ENCODE measurements at places on chromosomes 6 and 20.

DNA sequence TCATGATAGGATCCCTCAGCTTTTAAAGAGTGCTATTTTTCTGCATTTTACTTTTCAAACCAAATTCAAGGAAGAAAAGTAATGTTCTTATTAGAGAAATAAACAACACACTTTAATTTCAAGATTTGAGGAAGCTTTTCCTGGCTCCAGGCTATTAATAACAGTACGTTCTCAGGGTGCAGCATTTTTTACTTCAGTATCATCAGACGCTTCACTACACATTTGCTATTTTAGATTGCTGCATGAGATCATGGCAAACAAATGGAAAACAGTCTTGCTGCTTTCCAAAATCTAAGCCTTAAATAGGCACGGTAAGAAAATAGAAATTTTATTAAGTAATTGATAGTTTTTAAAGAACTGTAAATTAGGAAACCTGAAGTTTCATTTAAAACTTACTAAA, 253.6 kb upstream of the EXOC2 start:
- DNase-seq, result no peak

- no peak for DNase-seq
Measured at GRCh38 chr6:156601152-156602065, 175.8 kb upstream of the ARID1B start.

- DNase-seq, result no peak
Measured at GRCh38 chr20:63536997-63537524, at the start of gene PTK6. PTK6 (minus strand) TSS chr20:63537376; CDS start chr20:63537314, 62 bp downstream.

DNA sequence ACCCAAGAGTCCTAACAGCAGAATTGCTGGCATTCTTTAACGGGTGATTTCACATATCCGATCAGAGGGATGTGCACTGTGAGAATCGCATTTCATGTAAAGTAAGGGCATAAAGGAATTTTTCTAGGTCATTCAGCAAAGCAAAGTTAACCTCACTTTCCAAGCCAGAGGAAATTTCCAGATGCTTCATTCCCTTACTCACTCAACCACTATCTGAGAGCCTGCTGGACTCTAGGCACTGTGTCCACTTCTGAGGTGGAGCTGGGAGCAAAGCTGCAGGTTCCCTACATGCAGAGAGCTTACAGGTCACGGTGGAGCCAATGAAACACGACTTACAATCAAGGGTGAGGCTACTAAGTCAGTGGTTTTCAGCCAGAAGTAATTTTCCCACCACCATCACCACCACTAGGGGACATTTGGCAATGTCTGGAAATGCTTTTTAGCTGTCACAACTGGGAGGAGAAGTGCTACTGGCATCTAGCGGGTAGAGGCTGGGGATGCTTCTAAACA, 34.5 kb upstream of the TSHZ2 start:
- DNase-seq, result no peak

DNA sequence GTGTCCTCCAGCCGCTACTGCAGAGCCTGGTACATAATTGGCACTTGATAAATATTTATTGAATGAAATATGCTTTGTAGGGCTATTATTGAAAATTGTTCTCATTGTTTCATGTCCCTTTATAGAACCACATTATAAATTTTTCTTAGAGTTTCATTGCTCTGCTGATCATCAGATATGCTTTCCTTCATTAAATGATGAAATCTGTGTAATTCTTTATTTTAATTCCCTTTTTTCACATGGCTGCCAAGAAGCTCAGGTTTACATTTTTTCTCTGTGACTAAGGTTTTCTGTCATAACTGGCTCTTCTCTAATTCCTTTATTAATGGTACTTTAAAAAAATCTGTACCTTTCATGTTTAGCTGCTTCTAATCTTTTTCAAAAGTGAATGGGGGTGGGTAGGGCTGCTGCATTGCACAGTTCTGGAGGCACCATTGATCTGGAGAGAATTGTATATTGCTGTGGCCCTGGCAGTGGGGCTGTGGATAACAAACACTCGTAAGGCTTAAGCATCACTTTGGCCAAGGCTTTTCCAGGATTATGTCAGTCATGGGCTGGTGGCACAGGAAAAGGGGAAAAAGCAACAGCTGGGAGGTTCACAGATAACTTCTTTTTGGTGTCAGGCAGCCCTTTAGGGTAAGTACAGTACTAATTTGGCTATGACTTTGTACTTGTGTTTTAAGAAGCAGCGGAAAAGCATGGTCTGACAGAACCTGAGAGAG, 43.8 kb downstream of the ARFGEF2 start:
- DNase-seq, result no peak

GRCh38 chr6:13504611-13505344, 17.4 kb upstream of the GFOD1 start:
- DNase-seq, result no peak

GRCh38 chr20:18133962-18134361, 3.7 kb upstream of the KAT14 start:
- DNase-seq, result no peak

DNA sequence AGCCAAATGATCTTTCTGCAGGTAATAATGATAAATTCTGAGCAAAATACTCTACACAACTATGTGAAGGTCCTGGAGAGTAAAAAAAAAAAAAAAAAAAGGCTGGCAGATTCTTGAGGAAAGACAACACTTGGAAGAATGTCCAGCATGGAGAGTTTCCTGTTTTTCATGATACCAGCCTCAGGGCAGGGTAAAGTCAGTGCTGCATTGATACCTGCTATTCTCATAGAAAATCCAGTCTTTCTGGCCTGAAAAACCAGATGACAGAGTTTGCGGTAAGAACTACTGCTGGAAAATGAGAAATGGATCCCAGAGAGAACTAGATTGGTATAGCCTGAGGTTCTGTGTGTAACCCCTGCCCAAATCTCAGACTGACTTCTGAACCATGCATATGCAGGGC, 89.1 kb downstream of the AFG1L start:
- no peak for DNase-seq

- no peak for DNase-seq
Measured at GRCh38 chr6:166019214-166019613, 148.4 kb downstream of the TBXT start.

- DNase-seq, result no peak
Measured at GRCh38 chr20:36277546-36277945, 28.6 kb upstream of the DLGAP4 start.

GRCh38 chr20:37757550-37757949, 63.7 kb downstream of the CTNNBL1 start:
- no peak for DNase-seq

DNA sequence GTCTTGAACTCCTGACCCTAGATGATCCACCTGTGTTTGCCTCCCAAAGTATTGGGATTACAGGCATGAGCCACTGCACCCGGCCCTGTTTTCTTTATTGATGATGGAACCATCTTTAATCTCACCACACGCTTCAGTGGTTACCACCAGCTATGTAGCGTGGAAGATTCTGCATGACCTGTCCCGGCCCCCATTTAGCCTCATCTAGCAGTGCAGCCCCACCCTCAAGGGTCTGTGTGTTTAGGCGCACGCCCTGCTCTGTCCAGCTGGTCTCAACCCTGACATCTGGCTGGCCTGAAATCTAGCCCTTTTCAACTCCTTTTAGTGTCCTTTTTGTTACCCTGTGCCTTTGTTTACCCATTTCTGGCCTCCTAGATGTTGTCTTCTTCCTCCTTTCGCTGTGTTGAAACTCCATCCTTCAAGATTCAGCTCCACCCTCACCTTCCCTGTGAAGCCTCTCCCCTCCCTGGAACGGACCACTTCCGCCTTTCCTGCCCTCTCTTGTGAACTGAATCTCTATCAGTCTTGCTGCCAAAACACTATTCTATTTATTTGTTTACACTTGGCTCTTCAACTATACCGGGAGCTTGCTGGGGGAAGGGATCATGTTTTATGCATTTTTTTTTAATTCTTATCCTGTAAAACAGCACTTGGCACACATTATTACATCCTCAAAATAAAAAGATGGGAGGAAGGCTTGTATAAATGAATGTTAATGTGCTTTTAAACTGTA, 101.0 kb upstream of the MTHFD1L start:
- DNase-seq, result no peak

- no peak for DNase-seq
Measured at GRCh38 chr20:792248-792647, 23.9 kb upstream of the SLC52A3 start.

- DNase-seq, result no peak
Measured at GRCh38 chr6:32252331-32253009, 28.6 kb upstream of the NOTCH4 start.

GRCh38 chr6:8995156-8995555, 559.8 kb upstream of the SLC35B3 start:
- no peak for DNase-seq

DNA sequence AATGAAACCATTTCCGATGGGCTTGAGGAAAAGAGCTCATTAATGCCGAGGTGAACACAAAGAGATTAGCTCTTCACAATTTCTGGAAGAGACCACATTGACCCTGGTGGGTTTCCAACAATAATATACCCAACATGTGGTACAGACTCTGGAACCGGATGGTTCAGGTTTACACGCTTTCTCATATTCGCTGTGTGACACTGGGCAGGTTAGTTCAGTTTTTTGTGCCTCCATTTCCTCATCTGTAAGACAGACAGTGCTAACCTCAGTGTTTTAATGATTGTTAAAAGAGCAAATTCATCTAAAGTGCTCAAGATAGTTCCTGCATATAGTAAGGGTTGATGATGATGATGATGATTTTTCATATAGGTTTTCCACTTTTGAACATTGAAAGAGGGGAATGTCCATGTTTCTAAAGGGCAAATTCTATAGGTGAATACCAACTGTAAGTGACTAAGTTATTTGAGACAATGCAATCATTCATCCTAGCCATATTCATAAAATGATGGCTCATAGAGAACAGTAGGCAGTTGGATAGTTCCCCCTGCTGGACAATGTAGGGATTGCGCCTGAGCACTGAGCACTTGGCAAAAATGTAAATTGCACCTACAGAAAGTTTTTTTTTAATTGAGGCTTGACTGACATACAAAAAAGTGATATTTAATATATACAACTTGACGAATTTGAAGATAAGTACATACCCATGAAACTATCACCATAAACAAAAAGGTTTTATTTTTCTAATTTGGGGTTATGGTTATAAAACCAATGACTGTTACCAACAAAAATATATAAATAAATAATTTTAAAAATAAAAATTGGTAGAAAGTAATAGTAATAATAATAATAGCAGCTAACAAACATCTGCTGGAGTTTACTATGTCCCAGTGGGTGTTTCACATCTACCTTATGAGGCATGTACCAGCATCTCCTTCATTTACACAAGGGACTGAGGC, 2.1 kb upstream of the PERP start:
- DNase-seq, result peak; percentile 35

GRCh38 chr6:55568808-55569439, 10.1 kb downstream of the HMGCLL1 start:
- DNase-seq, result no peak

- DNase-seq, result no peak
Measured at GRCh38 chr6:96940322-96940721, 15.8 kb downstream of the KLHL32 start.

DNA sequence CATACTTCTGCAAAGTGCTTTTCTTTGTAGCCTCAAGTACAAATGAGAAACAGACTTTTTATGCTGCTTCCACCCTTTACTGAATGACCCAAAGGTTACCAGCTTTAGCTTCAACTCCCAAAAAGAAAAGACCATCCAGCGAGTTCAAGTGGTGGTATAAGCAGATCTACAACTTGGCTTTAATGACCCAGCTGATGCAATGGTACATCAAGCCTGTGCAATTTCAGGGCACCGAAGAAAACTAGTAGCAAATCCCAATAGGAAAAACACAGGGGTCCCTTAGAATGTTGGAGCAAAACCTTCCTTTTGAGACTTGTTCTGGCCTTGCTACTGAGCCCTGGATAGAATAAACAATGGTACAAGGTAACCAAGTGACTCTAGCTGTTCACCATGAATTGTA, 33.8 kb downstream of the STX7 start:
- DNase-seq, result no peak

DNA sequence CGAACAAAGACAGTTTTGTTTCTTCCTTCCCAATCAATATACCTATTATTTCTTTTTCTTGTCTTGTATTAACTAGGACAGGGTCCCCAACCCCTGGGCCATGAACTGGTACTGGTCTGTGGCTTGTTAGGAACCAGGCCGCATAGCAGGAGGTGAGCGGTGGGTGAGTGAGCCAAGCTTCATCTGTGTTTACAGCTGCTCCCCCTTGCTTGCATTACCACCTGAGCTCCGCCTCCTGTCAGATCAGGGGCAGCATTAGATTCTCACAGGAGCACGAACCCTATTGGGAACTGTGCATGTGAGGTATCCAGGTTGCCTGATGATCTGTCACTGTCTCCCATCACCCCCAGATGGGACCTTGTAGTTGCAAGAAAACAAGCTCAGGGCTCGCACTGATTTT, 151.9 kb downstream of the CDKAL1 start:
- DNase-seq, result no peak

Data from GDM1 (cell line).